ENCODE measurements at places on chromosomes 16 and 17.
A peak's percentile ranks its signal among the peaks of the same experiment; 100 is the strongest.

- DNase-seq: no peak
Observed at GRCh38 chr16:50858376-50858775, 116.5 kb downstream of the CYLD start.

DNA sequence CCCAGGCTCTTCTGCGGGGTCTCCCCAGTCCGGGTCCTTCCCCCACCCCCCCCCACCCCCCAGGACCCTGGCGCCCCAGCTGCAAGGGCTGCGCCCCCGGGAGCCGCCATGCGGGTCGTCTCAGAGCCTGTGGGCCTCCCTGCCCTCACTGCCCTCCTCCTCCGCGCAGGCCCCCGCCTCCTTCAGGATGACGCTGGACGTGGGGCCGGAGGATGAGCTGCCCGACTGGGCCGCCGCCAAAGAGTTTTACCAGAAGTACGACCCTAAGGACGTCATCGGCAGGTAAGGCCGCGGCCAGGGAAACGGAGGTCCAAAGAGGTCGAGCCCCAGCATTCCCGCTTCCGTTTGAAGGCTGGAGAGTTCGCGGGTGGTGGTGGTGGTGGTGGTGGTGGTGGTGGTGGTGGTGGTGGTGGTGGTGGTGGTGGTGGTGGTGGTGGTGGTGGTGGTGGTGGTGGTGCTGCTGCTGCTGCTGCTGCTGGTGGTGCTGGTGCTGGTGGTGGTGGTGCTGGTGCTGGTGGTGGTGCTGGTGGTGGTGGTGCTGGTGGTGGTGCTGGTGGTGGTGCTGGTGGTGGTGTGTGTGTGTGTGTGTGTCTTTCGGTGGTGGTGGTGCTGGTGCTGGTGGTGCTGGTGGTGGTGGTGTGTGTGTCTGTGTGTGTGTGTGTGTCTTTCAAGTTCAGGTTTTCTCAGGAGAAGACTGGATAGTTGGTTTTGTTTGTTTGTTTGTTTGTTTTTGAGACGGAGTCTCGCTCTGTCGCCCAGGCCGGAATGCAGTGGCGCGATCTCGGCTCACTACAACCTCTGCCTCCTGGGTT is 615 bp downstream of the PHKG2 start:
- DNase-seq: no peak

DNA sequence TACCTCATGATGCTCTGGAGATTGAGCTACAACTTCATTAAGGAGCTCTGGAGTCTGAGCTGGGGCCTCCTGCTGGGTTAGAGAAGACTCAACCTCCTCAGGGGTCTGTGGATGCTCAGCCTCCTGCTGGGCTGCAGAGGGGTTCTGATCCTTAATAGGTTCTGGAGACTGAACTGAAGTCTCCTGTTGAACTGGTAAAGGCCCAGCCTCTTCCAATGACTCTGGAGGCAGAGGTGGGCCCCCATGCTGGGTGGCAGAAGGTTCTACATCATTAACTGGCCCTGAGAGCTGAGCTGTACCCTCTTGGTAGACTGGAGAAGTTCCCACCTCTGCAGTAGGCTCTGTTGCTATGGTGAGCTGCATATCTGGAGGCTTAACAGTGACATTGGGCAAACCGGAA is 48.1 kb upstream of the TMEM97 start:
- DNase-seq: no peak

- DNase-seq: no peak
Observed at GRCh38 chr16:81715358-81716196, 63.5 kb upstream of the PLCG2 start.

DNA sequence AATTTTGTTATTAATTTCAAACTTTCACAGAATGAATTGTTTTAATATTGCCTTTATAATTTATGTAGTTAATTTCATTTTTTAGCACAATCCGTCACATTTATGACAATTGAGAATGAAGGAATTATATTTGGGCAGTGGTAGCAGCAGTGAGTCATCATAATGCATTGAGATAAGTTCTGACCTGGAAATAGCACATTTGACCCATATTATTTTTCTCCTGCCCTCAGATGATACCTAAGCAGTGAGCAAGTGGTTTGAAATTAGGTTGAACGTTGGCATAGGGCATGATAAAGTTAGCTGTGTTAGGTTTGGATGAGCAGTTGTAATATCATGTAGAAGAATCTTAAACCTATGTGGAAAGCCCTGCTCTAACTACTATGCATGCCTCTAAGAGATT is 1431.3 kb upstream of the CDH8 start:
- DNase-seq: no peak

- DNase-seq: no peak
Observed at GRCh38 chr17:17152385-17152784, 53.7 kb downstream of the PLD6 start.

GRCh38 chr17:3799181-3799945 is 1.6 kb downstream of the ITGAE start:
- DNase-seq: no peak

DNA sequence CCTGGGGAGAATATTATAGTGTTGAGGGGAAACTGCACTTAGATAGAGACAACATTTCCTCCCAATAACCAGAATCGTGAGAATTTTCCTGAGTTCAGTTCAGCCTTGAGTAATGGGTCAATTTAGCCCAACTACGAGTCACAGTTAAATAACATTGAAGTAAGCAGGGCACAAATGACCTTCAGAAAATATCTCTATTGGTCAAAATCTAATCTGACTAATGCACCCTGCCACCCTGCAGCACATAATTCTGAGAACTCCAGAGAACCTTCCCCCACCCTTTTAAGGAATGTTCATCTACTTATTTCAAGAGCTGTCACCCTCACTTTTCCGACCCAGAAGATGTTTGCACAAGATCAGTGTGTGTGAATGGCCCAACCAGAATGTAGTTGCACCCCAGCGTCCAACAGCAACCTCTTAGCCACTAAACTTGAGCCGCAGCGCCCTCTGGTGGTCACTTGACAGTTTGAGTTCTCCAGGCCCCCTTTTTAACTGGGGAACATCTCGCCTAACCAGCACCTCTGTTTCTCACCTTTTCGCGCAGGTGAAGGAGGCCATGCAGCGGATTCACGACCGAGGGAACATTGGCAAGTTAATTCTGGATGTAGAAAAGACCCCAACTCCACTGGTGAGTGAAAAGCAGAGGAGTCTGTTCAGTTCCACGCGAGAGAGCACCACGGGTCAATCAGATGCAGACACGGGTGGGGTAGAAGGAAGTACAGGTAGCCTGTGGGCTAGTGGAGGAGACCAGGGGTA is 50.9 kb upstream of the CLEC3A start:
- DNase-seq: peak; percentile 38

DNA sequence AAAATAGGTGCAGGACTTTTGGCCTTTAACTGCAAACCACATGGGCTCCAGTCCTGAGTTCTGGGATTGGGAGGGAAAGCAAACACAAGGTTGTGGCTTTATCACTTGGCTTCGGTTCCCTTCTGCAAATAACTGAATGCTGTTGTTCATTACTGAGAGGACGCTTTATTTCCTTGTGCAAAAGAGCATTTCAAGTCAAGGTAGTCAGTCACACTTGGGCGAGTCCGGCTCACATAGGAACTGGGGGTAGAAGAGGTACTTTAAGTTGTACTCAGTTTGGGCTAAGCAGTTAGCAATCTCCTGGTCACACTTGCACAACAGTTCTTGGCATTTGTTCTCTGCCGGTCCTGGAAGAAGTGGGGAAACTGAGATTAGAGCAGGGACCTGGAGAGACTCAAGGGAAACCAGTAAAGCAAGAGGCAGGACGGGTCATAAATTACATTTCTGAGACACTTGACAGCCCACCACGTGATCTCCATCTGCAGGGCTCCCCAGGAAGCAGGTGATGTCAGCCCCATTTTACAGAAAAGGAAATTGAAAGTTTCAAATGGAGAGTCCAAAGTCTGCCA is 21.6 kb downstream of the PLA2G10 start:
- no peak for DNase-seq

DNA sequence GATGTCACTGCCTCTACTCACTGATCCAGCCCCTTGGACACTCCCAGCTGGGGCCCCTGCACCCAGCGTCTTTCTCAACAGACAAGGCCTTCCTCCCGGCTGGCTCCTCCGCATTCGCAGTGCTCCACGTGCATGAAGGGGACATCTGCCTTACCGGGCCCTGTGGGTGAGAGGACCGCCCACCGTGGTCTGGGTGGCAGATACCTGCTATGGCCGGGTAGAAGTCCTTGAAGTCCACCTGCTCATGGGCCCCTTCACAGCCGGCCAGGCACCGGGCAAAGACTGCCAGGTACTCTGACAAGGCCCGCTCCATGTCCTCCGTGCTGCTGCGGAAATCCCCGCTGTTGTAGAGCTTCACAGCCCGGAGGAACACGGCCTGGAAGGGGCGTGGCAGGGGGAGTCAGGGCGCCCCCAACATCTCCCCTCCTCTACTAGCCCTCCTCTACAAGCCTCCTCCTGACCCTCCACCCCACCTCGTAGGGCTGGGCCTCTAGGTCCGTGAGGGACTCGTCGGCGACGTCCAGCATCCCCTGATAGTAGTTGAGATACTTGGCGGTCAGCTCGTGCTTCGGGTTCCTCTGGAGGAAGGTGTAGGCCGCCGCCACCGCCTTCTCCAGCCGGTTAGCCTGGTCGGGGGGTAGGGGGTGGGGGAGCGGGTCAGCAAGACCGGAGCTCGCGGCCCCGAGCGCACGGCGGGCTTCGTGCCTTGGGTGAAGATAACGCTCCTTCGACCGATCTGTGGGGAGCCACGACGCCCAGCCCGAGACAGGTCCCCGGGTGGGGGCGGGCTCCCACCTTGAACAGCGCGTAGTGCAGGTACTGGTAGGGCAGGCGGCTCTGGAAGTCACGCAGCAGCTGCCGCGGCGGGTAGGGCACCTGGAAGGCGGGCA is 845 bp downstream of the P3H4 start:
- DNase-seq: no peak

GRCh38 chr17:81487487-81488275 is 24.9 kb downstream of the ACTG1 start:
- peak; percentile 68 for DNase-seq

GRCh38 chr17:31741371-31741770 is 117.7 kb downstream of the COPRS start:
- no peak for DNase-seq

GRCh38 chr17:68029512-68030215 is 5.9 kb upstream of the KPNA2 start:
- DNase-seq: no peak

- DNase-seq: no peak
Observed at GRCh38 chr17:4972752-4973151, 5.1 kb upstream of the SPAG7 start.

DNA sequence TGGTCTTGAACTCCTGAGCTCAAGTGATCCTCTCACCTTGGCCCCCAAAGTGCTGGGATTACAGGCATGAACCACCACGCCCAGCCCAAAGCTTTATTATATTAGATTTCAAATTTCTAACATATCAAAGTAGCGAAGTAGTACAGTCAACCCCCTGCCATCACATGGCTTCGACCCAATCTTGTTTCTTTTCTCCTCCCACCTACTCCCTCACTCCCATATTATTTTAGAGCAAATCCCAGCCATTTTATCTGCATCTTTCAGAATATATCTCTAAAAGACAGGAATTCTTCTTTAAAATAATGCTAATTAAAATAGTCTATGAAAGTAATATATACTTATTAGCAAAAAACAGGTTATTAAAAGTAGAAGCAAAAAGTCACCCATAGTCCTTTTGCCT is 893 bp downstream of the IGSF6 start:
- DNase-seq: no peak

DNA sequence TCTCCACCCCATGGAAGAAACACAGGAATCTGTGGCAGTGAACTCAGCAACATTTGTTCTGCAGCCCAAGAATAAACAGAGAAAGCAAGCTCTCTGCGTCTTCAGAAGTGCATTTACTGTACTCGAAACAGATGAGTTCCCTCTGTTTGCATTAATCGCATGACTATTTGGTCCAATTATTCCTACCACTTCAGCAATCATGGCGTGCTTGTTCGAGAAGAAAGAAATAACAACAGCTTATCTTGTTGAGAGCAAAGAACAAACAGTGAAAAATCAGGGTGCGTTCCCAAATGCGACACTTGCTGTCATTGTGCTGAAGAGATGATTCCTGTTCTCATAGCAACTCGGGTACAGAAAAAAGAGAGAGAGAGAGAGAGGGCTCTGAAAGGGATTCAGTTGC is 445.3 kb upstream of the MAF start:
- DNase-seq: no peak

Measured in stimulated activated CD8-positive, alpha-beta memory T cell treated with anti-CD3 and anti-CD28 coated beads, Interleukin-12 subunit alpha, Interleukin-12 subunit beta, amount 100 ng/mL, for 4 hours (primary cell).